Stimulated activated CD4-positive, alpha-beta T cell treated with anti-CD3 and anti-CD28 coated beads, Interleukin-15, amount 100 ng/mL, for 48 hours (primary cell): ENCODE measurements at places on chromosomes 1 and 21.

DNA sequence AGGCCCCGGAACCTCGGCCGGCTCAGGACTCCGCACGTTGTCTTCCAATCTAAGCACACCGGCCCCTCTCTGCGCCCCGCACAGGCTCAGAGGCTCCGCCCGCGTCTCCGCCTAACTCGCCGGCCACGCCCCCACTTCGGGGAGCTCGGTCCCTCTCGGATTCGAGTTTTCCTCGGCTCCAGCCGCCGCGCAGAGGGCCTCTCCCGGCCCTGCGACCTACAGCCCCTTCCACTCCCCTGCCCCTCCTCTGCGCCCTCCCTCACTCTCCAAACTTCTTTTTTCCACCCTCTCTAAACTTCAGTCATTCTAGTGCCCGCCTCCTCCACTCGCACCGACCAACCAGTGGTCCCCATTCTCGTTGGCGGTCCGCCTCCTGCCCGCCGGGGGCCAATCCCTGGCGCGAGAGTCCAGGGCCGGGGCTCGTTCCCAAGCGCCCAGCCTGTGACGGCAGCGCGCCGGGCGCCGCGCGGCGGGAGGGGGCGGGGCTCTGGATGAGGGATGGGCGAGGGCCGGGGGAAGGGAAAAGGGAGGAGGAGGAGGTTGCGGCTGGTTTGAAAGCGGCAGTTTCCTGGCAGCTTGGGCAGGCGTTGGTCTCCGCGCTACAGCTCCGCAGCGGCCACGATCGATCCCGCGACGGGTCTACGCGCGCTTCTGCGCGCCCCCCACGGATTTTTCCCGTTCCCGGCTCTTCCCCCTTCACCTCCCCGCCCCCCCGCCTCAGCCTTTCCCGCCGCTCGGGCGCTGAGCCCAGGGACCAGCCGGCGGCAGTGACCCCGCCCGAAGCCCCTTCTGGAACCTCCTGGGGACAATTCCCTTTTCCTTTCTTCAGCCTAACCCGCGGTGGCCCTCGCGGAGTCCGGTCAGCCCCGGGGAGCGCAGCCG, at the start of gene MAGI3:
MAGI3 (plus strand) TSS at position 563 of the 882 bp plus-strand sequence. CDS start 519 bp downstream, outside the sequence.
- DNase-seq, result peak; percentile 88

DNA sequence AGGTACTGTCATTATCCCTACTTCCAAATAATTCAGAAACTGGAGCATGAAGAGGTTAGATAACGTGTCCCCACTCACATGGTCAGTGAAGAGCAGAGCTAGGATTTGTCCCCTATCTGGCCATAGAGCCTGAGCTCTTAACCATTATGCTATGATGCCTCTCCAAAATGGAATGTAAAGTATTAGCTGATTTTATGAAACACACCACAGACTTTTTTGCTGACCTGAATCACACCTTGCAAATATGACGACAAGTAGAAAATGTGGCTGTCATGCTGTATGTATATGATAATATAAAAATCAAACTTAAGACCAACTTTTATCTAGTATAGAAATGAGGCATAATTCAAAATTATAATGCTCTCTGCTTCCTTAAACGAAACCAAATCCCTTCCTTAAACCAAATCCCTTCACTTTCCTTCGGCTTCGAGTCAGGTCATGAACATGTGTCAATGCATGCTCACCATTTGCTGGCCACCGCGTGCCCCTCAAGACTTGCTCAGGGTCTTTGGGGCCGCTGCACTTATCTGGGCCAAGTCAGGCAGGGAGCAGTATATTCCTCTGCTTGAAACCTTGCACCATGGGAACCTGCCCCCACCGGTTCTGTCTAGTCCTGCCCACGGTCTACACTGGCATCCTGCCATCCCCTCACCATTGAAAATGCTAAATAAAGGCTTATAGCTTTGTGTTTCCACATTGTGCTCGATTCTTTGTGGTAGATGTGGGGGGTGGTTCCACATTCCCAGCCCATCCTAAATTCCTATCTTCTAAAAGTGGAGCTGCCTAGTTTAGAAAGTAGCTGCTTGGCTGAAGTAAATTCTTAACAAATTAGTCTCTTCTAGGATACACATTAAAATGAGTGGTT, 1.6 kb upstream of the TMCC2 start:
- DNase-seq, result no peak

DNA sequence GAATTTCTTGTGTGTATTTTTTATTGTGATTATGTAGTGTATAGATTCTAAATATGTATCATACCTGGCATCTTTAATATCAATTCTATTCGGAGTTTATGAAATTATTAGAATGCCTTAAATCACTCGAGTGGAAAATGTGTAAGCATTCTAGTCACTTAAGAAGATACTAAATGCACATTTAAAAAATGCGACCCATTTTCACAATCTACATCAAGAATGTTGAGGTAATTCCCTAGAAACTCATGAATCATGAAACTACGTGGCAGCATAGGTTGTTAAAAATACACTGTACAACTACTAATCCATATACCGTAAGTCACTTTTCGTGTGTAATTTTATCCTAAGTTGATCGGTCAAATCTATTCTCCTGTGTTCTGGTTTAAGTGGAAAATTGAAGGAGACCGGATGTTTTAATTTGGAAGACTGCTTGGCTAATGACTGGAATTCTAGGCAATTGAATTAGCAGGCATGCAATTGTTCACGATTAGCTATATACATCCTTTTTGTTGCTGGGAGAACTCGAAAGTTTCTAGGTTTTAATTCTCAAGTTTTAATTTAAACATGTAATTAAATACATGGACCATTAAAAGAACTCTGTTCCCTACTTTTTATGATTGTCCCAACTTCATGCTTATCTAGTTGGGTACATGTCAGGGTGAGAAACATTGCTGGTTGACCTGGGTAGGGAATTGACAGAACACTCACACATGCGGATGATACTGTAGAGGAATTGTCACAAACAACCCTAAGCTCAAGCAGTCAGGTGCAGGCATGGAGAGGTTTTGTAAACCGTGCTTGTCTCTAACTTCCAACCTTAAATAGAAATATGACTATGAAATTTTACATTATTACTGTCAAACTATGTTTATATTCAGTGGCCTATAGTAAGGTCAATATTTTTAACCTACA, 6.6 kb downstream of the ZBTB18 start:
- no peak for DNase-seq

- DNase-seq, result no peak
Measured at GRCh38 chr1:210361665-210362064, 33.0 kb downstream of the HHAT start.

GRCh38 chr1:220432408-220432807, 95.5 kb upstream of the MARK1 start:
- no peak for DNase-seq

GRCh38 chr1:195105773-195106172, 1502.5 kb downstream of the KCNT2 start:
- no peak for DNase-seq

DNA sequence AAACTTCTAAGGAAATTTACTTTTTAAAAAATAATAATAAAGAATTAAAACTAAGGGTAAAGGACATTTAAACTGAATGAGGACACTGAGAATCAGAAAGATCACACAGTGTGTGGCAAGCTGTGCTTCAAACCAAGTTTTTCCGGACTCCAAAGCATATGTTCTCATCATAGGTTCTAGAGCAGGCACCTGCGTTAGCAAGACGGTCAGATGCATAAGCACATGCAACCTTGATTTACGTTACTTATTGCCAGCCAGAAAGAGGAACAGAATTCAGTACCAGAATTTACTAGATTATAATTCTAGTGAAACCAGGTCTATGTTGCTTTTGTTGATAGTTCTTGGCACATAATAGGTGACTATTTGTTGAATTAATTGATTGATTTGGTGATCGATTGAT, 6.2 kb upstream of the LBR start:
- DNase-seq, result no peak

DNA sequence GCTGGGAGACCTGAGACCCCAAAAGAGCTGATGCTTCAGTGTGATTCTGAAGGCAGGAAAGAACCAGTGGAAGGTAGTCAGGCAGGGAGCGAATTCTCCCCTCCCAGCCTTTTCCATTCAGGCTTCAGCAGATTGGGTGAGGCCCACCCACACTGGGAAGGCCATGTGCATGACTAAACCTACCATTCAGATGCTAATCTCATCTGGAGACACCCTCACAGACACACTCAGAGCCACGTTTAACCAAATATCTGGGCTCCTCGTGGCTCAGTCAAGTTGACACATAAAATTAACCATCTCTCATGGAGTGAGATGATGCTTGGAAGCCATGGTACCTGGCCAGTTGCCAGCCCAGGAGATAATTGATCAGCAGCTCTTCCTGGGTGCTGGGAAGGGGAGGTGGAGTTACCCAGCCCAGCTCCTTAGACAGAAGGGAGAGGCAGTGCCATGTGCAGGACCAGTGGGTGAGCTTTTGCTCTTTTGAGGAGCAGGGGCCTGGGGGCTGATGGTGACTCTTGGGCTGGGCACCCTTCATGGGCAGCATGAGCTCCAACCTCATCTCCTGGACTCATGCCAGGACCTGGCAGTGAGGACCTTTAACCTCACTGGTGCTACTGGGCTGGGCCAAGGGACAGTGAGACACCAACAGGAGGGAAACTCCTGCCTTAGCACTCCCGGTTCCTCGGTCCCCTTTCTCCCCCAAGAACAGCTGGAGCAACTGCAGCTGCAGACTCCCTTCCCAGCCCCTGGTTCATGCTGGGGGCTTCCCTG, 89.0 kb upstream of the ACTL8 start:
- no peak for DNase-seq

- no peak for DNase-seq
Measured at GRCh38 chr1:230286166-230286889, 139.8 kb downstream of the PGBD5 start.

DNA sequence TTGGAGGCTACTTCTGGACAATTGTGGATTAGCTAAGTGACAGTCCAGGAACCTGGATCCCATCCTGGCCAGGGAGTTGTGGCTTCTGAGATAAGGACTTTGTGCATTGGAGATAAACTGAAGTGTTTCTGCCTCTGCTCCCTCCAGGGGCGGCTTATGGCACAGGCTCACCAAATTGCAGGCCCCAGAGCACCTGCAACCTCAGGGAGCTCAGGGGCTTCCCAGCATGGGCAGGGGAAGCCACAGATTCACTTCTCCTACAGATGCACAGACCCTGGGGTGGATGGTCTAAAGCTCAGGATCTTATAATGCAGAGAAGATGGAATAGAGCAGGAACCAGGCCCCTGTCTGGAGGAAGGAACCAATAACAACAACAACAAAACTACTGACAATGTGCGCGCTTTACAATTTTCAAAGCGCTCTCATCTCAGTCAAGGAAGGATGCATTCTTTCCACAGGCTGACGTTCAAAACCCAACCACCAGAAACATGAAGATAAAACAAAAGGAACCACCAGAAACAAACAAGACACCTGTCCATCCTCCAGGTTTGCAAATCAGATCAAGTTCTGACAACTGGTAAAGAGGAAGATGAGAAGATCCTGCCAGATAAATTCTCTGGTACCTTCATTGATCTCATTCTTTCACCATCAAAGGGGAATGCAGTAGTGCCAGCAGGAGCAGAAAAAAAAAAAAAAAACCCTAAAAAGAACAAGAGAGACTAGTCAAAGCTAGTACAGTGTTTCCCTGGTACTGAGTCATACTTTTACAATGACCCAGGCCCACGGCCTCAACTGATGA, 121.0 kb upstream of the IRF2BP2 start:
- DNase-seq, result peak; percentile 49

DNA sequence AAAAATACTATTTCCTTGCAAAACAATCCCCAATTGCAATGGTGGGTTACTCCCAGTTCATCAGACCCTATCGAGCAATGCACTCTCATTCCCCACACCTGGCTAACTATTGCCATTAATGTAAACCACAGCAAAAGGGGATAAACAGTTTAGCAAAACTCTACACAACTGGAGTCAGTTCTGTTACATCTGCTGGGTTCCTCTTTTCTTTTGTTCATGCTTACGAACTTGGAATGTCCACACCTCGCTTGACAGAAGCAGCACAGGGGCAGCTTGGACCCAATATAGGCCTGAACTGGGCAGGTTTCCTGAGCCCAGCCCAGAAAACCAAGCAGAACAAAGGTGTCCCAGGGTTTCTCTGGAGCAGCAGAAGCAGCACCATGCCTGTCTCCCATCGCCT, 57.4 kb downstream of the ADSS2 start:
- DNase-seq, result no peak

DNA sequence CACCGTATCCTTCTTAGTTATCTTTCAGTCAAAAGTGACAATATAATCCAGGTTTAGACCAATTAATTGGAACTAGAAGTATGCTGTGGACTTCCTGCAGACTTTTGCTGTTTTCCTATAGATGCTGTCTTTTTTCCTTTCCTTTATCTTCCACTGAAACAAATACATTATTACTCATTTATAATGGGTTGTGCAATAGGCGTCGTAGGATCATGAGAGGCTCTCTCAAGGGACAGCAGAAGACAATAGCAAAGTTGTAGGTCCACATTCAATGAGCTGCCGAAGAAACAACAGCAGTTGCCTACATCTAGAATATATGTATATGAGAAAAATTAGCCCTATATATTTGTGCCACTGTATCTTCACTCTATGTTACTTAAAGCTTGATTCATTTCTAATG, 371.6 kb downstream of the AMY1C start:
- DNase-seq, result no peak

DNA sequence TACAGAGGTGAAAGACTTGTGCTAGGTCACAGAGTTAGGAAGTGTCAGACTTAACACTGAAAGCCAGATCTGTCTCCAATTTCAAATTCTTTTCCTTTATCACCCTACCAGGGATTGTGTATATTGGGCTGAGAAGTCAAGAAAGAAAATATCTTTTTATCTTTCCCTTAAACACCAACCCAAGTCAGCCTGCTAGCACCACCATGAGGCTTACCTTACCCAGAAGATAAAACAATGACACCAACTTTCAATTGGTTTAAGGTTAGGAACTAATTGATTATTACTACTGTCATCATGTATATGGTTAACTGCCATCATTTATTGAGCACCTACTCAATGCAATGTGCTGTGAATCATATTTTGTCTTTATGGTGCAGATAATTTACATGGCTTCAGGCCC, 178.9 kb upstream of the FOXD3 start:
- DNase-seq, result no peak

DNA sequence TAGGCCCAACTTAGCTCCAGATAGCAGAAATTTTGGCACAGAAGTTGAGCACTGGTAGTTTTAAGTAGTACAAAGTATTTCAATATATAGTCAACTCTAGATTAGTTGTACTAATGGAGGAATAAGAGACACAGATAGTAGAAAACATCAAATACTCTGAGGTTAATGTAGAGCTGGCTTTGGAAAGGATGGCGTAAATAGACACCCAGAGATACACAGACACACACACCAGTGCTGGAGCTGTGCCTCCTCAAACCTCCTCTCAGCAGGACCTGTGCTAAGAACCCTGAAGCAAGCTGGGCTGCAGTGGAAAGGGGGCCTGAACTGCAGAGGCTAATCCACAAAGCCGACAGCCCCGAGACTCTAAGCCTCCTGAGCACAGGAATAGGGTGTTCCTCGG, 67.0 kb upstream of the EDEM3 start:
- no peak for DNase-seq

- no peak for DNase-seq
Measured at GRCh38 chr1:7526196-7526866, 244.8 kb upstream of the VAMP3 start.

DNA sequence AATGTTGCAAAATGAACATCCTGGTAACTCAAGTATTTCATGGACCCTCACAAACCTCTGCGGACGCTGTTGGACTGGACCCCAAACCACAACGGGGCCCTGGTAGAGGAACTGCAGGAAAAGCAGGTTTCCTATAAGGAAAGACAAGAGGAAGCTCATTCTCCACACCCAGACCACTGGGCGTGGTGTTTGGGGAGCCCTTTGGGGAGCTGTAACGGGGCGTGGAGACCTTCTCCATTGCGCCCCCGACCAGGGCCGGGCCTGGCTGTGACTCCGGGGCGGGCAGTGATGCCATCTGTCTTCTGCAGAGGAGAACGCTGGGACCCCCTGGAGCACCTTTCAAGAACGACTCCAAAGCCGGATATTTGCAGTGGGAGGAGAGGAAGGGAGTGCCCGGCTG, 30.0 kb upstream of the AGPAT3 start:
- no peak for DNase-seq

GRCh38 chr1:70675737-70676156, 264.7 kb downstream of the CTH start:
- DNase-seq, result no peak
